ENCODE measurements at places on chromosomes 3 and 15. TPM values are rescaled to one million over a fixed set of nuclear protein-coding genes. Genes with fewer than 3 reads are reported as not detected.

- H3K4me3 ChIP-seq = no peak overlapping the region
- no peaks in the 10 kb centered on the region for H3K36me3 ChIP-seq
- no peak overlapping the region for H3K27ac ChIP-seq
- no peak for DNase-seq
Measured at GRCh38 chr3:173287361-173287760, 110.2 kb upstream of the NLGN1 start.

DNA sequence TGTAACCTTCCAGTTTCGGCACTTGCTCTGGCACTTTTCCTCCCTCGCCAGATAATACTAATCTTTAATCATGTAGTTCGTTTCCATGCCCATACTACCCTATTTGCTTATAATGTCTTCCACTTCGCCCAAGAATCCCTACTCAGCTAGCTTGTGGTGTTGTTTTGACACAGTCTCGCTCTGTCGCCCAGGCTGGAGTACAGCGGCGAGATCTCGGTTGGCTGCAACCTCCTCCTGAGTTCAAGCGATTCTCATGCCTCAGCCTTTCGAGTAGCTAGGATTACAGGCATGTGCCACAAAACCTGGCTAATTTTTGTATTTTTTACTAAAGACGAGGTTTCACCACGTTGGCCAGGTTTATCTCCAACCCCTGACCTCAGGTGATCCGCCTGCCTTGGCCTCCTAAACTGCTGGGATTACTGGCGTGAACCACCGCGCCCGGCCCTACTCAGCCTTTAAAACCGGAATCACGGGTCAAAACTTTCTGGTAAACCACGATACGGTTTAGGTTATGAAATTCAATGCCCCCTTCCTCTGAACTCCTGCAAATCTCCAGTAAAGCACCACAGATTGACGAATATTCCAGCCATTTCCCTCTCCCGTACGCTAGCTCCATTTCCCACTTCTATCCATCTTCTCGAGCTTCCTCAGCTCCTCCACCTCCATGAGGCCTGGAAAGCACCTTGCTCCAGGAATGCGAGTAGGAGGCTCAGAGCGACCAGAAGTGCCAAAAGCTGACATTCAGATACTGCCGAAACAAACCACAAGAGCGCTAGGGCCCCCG is 878 bp upstream of the RAD51 start:
- peaks cover 7% of the 10 kb centered on the region for H3K4me1 ChIP-seq

DNA sequence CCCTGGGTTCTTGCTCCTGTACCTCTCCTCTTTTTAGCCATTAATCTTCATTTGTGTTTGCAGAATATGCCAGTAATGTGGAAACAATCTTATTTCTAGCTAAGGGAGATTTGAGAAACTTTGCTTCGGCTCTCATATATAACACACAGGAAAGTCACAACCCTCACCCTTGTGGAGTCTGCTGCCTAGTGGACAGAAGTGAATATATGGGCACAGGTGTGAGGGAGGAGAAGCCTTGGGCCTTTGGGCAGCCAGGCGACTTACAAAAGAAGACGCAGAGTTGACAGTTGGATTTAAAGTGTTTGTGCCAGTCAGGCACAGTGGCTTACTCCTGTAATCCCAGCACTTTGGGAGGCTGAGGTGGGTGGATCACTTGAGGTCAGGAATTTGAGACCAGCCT is 181.8 kb upstream of the TBL1XR1 start:
- H3K36me3 ChIP-seq = no peaks in the 10 kb centered on the region
- no peaks in the 10 kb centered on the region for H3K4me1 ChIP-seq
- no peak overlapping the region for H3K27ac ChIP-seq
- H3K27me3 ChIP-seq = no peaks in the 10 kb centered on the region

- H3K4me1 ChIP-seq = peaks cover 41% of the 10 kb centered on the region
- DNase-seq = no peak
- no peaks in the 10 kb centered on the region for H3K27me3 ChIP-seq
Measured at GRCh38 chr3:4503050-4503449, 9.9 kb downstream of the ITPR1 start.

DNA sequence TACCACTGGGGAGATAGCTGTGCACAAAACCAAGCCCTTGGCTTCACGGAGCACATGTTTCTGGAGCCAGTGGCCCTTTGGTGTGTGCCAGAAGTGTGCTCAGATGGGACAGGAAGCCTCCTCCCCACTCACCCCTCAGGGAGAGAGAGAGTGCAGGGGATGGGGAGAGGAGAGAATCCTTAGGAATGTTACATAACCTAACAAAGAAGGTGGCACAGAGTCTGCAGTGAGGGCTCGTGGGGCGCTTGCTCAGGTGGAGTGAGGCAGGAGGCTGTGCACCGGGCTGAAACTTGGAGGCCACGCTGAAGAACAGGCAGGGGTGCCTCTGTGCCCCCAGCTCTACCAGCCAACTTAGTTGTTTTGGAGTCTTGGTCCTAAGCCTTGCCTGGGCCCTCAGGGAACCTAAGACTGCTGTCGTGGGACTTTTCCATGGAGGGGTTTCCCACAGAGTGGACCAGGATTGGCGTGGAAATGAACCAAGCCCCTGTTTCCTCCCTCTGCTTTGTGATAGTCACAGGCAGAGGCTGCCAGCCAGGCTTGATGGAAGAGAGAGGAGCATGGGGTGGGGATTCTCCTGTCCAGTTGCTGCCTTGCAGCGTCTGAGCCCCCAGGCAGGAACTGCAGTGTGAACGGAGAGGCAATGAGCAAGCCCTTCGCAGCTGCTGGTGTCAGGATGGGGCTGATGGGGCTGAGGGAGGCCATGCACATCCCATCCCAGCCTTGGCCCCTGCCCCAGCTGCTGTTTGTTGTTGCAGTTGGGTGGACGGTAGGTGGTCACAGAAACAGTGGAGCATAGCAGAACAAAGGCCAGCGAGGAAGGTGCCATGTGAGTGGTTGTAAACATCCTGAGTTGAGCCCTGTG is 32.7 kb downstream of the PDIA5 start:
- peaks cover 3% of the 10 kb centered on the region for H3K36me3 ChIP-seq
- H3K4me1 ChIP-seq = peaks cover 21% of the 10 kb centered on the region
- no peak overlapping the region for H3K4me3 ChIP-seq
- H3K27ac ChIP-seq = no peak overlapping the region
- no peak for DNase-seq
- H3K27me3 ChIP-seq = no peaks in the 10 kb centered on the region

DNA sequence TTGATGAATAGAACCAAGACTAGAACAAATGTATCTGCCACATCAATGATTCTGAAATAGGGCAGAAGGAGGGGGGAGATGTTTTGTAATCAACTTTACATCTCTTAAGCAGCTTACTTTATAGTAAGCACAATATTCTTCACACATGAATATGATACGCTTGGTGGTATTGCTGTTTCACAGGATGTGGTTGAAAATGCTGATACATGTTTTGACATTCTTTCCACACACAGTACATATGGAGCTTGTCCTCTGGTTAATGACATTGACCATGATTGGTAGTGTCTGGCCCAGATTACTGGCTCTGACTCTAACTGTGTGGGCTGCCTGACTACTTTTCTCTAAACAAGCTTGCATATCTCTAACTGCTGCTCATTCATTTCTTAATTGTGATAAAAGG is 168.9 kb downstream of the KLHL25 start:
- no peak for DNase-seq
- H3K4me3 ChIP-seq = no peak overlapping the region
- no peaks in the 10 kb centered on the region for H3K36me3 ChIP-seq
- H3K27ac ChIP-seq = peak overlapping the region; percentile 79
- no peaks in the 10 kb centered on the region for H3K27me3 ChIP-seq
- H3K4me1 ChIP-seq = peaks cover 43% of the 10 kb centered on the region

DNA sequence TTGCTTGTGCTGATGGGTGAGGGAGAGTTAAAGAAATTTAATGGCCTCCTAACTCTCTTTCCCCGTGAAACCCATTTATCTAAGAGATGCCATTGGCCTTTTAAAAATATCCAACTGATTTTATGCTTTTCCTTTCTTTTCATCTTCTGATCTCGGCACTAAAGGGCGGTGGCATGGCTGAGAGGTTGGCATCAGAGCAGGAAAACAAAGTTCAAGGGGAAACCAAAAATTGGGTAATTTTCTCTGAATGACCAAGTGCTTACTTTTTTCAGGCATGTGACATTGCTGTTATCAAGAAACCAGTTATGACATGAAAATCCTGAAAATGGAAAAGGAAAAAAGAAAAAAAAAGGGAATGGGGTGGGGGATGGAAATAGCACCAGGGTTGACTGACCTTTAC is 3.2 kb downstream of the CGNL1 start:
- H3K27me3 ChIP-seq = no peaks in the 10 kb centered on the region
- H3K27ac ChIP-seq = no peak overlapping the region
- H3K4me3 ChIP-seq = no peak overlapping the region
- H3K36me3 ChIP-seq = no peaks in the 10 kb centered on the region
- H3K4me1 ChIP-seq = peaks cover 23% of the 10 kb centered on the region

DNA sequence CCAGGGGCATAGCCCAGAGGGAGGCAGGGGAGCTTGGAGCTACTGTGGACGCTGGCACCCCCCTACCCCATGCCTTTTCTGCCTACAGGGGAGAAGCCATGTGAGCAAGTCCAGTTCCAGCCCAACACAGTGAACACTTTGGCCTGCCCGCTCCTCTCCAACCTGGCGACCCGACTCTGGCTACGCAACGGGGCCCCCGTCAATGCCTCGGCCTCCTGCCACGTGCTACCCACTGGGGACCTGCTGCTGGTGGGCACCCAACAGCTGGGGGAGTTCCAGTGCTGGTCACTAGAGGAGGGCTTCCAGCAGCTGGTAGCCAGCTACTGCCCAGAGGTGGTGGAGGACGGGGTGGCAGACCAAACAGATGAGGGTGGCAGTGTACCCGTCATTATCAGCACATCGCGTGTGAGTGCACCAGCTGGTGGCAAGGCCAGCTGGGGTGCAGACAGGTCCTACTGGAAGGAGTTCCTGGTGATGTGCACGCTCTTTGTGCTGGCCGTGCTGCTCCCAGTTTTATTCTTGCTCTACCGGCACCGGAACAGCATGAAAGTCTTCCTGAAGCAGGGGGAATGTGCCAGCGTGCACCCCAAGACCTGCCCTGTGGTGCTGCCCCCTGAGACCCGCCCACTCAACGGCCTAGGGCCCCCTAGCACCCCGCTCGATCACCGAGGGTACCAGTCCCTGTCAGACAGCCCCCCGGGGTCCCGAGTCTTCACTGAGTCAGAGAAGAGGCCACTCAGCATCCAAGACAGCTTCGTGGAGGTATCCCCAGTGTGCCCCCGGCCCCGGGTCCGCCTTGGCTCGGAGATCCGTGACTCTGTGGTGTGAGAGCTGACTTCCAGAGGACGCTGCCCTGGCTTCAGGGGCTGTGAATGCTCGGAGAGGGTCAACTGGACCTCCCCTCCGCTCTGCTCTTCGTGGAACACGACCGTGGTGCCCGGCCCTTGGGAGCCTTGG is 5.6 kb downstream of the CIB1 start:
- no peaks in the 10 kb centered on the region for H3K27me3 ChIP-seq
- peaks cover 23% of the 10 kb centered on the region for H3K4me1 ChIP-seq
- DNase-seq = peak; percentile 10
- no peak overlapping the region for H3K27ac ChIP-seq
- H3K36me3 ChIP-seq = no peaks in the 10 kb centered on the region

DNA sequence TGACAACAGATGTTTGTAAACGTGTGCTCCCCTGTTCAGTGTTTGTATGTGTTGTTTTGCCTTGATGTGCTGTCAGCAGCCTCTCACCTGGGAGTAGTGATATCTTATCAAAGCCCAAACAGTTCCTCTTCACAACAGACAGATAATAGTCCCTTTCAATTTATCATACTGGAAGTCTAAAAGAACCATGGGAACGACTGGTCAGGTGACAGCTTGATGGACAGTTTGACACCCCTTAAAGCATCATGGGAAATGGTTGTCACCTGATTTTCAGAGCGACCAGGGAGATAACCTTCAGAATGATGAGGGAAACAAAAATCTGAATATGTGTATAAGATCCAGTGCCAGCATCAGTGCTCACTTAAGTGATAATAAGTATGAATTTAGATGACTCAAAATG is 146.3 kb upstream of the SOX2 start:
- H3K36me3 ChIP-seq = no peaks in the 10 kb centered on the region
- H3K27ac ChIP-seq = no peak overlapping the region

DNA sequence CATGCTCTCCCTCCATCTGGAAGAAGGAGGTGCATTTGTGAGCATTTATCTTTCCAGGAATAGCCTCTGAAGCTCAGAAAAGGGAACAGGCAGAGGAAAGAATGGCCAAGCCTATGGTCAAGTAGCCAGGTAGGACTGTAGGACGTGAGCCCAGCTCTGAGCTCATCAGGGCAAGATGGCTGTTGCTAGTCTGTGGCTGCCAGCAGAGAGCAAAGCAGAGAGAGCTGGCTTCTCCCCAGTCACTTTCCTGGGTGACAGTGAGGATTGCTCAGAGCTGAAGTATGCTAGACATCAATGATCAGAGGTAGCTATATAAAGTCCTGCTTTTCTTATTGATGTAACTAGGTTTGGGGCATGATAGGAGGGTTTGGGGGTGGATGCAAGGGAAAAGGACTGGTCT is 146.1 kb upstream of the SLC24A5 start:
- no peaks in the 10 kb centered on the region for H3K27me3 ChIP-seq
- no peak overlapping the region for H3K4me3 ChIP-seq
- DNase-seq = no peak
- H3K4me1 ChIP-seq = no peaks in the 10 kb centered on the region
- no peaks in the 10 kb centered on the region for H3K36me3 ChIP-seq

DNA sequence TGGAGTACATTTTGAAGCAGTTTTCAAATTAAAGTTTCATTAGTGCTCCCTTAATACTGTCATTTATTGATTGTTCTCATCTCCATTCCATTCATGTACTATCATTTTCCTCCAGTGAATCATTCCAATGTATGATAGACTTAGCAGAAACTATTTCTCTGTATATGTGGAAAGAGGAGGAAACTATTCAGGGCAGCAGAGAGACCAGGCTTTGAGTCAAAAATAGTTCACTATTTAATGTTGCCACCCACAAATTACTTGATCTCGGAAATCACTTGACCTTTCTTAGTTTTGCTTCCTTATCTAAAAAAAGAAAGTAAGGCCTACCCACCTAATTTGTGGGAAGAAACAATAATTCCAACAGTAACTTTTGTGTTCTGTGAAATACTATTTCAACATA is 610.5 kb upstream of the ZNF385D start:
- no peaks in the 10 kb centered on the region for H3K4me1 ChIP-seq
- H3K4me3 ChIP-seq = no peak overlapping the region
- H3K36me3 ChIP-seq = no peaks in the 10 kb centered on the region
- no peak overlapping the region for H3K27ac ChIP-seq
- no peaks in the 10 kb centered on the region for H3K27me3 ChIP-seq

DNA sequence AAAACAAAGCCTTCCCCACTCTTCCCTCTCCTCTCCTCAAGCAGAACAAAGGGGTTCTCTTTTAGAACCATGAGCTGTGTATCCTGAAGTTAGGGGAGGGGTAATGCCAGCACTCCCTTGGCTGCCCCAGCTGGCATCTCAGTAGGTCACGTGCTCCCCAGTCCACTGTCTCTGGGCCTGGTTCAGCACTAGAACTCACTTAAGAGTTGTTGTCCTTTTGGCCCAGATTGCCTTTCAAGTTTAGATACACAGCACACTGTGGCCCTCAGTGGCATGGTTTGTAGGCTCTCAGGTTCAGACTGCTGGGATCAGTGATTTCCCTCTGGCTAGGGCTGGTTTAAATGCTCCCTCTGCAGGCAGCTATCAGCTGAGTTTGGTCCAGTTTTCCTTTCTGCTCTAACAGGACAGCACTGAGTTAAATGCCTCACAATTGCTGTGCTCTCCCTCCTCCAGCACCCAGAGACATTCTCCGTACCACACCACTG is 188.4 kb upstream of the ST8SIA2 start:
- DNase-seq = peak; percentile 42
- H3K4me3 ChIP-seq = no peak overlapping the region
- H3K27ac ChIP-seq = no peak overlapping the region
- H3K4me1 ChIP-seq = no peaks in the 10 kb centered on the region
- no peaks in the 10 kb centered on the region for H3K27me3 ChIP-seq

MELTF gene
- 121 TPM for polyA plus RNA-seq

HDAC11 gene
- polyA plus RNA-seq = 12.3 TPM

ITIH1 gene
- 160 TPM for polyA plus RNA-seq

GORASP1 gene
- polyA plus RNA-seq = 42.0 TPM

PLAAT1 gene
- polyA plus RNA-seq = 1.3 TPM

ROBO1 gene
- 13.6 TPM for polyA plus RNA-seq

Data from hepatocyte (in vitro differentiated cells).